Pons (tissue), 1 donor: ENCODE measurements at places on chromosomes 6 and 20.

DNA sequence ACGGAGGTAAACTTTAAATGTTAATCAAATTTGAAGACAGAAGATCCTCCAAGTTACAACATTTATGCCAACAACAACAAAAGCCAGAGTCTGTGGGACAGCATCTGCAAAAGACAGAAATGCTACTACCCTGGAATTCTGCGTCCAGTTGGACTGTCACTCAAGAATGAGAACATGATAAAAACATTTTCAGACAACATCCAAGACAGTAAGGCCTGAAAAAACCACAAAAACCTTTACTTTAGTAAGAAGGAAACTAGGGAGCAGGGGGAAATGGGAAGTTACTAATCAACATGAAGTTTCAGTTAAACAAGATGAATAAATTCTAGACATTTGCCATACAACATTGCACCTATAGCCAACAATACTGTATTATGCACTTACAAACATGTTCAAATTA, 77.6 kb downstream of the MLIP start:
- DNase-seq = no peak

DNA sequence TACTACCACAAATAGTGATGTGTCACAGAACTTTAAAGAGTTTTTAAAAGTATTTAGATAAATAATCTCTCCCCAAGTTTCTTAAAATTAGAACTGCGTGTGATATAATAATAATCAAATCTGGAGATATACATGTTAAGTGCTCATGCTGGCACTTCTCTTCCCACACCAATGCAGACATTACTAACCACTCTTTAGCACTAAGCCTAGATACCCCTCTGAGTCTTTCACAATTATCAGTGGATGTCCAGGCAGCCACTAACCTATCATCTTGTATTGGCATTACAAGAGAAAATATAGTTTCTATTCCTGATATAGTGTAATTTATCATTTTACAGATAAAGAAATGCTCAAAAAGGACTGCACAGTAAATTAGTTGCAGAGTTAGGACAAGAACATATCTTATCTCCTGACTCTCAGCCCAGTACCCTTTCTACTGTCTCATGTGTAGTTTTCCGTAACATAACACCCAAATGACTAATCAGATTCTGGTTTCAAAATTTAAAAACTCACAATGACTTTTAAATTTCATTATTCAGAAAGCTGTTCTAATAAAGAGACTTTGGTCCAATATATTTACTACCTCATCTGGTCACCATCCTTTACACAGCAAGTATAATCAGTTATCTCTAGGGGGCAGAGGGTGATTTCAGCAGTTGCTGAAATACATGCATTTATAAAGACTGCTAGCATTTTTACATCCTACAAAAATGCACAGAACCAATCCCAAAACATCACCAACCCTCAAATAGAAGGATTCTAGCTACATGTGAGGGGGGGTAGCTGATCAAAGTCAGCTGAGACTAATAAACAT, 215.5 kb upstream of the MCHR2 start:
- DNase-seq = no peak

DNA sequence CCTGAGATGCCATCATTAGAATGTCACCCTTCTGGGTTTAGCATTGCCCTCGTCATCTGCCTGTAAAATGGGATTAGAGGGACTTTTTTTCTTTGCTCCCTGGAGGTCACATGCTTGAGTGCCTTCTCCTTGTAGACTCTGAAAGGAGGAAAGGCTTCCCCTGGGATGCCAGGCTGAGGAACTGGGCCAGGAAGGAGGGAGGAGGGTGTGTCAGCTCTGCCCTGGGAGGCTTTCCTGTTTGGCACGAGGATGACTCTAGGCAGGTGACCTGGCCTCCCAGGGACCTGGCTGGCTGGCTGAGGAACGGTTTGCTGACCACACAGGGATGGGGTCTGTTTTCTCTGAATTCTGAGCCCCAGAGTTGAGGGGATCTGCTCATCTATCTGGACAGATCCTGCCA, 137.9 kb upstream of the RNF24 start:
- no peak for DNase-seq

DNA sequence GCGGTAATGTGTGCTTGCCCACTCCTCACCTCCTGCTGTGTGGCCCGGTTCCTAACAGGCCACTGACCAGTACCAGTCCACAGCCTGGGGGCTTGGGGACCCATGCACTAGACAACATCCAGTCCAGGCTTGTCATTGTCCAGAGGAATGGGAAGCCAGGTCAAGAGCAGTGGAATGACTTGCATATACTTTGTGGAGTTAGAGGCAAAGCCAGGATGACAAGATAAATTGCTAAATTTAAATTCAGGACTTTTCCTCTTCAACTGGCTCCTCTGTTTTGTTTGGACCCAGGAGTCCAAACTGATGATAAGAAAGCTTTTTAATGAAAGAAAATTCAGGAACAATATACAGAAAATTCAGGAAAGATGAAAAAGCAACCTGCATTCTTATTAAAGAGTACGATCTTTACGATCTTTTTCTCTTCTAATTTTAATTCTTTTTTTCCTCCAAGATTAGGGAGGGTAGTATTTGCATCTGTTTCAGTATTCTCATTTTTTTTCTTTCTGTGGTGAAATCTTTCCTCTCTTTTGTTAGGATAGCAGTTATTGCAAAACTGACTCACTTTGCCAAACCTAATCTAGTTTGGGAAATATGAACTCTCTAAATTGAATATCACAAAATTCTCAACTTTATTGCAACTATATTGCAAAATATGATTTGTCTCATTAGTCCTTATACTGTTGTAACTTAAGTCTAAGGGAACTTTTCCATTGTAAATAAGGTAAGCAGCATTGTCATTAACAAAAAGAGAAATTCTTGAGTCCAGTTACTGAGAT, 48.2 kb downstream of the DCBLD1 start:
- no peak for DNase-seq

- DNase-seq = no peak
Measured at GRCh38 chr6:29679962-29680361, 990 bp downstream of the ZFP57 start.
